ENCODE measurements at places on chromosomes 16 and 17.

DNA sequence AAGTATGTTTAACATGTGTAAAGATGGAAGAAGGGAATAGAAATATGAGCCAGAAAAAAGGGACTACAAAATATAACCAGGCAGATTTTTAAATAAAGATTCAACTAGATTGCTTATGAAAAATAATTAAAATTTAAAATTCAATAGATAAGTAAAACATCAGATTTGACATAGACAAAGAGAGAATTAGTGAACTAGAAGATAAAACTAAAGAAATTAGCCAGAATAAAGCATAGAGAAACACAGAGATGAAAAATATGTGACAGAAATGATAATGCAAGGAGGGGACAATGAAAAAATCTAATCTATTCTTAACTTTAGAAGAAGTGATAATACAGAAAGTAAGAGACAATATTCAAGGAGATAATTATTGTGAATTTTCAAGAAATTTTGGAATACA lies 222.6 kb upstream of the PMFBP1 start:
- DNase-seq = no peak

DNA sequence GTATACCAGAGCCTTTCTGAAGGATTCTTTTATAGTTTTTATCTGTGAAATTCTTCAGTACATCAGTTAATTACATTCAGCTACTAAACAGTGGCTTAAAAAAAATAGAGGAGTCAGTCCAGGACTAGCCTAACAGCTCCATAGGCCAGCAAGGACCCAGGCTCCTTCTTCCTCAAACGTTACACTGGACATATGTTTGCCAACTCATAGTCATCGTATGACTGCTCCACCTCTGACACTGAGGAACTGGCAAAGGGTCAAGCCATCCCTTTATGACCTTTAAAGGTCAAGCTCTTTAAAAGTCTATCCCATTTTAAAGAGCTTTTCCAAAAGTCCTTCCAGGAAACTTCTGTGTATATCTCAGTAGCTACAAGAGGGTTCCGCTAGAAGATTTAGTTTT lies 36.6 kb downstream of the PHLPP2 start:
- no peak for DNase-seq

- DNase-seq = no peak
Observed at GRCh38 chr17:33045216-33045615, 53.6 kb downstream of the SPACA3 start.

DNA sequence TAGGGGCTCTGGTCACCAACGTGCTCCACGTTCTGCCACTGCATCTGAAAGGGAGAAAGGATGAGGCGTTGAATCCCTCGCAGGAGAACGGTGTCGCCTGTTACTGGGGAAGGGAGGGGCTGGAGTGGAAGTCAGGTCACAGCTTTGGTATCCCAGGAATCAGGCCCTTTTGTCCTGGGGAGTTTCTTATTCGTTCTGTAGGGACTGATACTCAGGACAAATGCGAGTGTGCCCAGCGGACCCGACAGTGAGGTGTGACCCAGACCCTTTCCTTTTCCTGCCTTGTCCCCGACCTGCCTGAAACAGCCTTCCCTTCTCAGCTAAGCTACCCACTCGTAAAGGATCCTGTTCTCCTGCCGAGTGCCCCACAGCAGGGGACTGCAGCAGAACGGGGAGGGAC lies 177.5 kb downstream of the VPS53 start:
- DNase-seq = no peak

GRCh38 chr17:77973953-77974352 lies 15.4 kb downstream of the TNRC6C start:
- no peak for DNase-seq

All from GM13977 (cell line).